ENCODE measurements at places on chromosomes 4 and X. TPM values are rescaled to one million over a fixed set of nuclear protein-coding genes. Genes with fewer than 3 reads are reported as not detected.

DNA sequence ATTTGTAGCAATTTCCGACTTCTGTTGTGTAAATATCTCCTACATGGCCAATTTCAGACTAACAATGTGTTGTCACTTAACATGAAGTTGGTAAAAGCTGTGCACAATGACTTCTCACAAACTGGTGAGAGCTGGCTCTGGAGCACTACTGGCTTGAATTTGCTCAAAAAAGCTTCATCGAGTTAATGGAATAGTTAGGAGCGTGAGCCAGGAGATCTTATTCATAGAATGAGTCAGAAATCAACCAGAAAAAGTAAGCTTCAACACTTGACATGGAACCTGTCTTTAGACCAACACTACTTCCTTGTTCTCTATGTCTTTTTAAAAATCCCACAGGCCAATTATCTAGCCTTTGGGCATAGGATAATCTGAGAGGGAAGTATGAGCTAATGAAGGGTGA, 7.9 kb upstream of the CHRDL1 start:
- no peaks in the 10 kb centered on the region for H3K4me1 ChIP-seq
- no peaks in the 10 kb centered on the region for H3K36me3 ChIP-seq
- H3K27me3 ChIP-seq: peaks cover 4% of the 10 kb centered on the region
- no peak overlapping the region for H3K4me3 ChIP-seq
- DNase-seq: no peak
- no peak overlapping the region for H3K27ac ChIP-seq

Gene MAGEB17
- not detected for total RNA-seq

GRCh38 chr4:127776620-127777019, 5.5 kb upstream of the HSPA4L start:
- no peak for DNase-seq
- peaks cover 54% of the 10 kb centered on the region for H3K27me3 ChIP-seq
- H3K27ac ChIP-seq: no peak overlapping the region
- peaks cover 4% of the 10 kb centered on the region for H3K4me1 ChIP-seq
- H3K4me3 ChIP-seq: no peak overlapping the region

- peaks cover 33% of the 10 kb centered on the region for H3K4me1 ChIP-seq
- no peak for DNase-seq
- H3K27me3 ChIP-seq: no peaks in the 10 kb centered on the region
- peak overlapping the region; percentile 82 for H3K4me3 ChIP-seq
Observed at GRCh38 chr4:173170182-173170778, 1.7 kb downstream of the GALNT7 start.

GRCh38 chrX:10197279-10198210, 40.8 kb downstream of the CLCN4 start:
- H3K36me3 ChIP-seq: no peaks in the 10 kb centered on the region
- peaks cover 8% of the 10 kb centered on the region for H3K4me1 ChIP-seq
- H3K27me3 ChIP-seq: no peaks in the 10 kb centered on the region
- H3K4me3 ChIP-seq: no peak overlapping the region

DNA sequence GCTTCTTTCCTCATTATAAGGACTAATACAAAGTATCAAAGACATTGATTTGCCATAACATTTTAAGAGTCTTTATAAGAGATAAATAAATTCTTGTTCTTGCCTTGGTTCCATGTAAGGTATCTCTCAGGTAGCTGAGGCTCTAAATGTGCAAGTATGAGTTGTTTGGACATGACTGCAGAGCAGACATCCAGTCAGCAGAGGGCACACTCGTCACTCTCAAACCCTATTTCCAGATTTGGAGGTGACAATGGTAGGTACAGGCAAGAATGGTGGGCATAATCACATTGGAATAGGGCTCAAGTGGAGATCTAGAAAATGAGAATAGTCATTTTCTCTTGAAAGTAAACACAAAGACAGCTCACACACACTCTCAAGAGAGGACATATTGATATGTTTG, 133.3 kb upstream of the ZIC3 start:
- peaks cover 3% of the 10 kb centered on the region for H3K36me3 ChIP-seq
- DNase-seq: no peak
- peaks cover 6% of the 10 kb centered on the region for H3K4me1 ChIP-seq
- H3K4me3 ChIP-seq: no peak overlapping the region
- no peak overlapping the region for H3K27ac ChIP-seq

GRCh38 chr4:152659806-152660205, 20.0 kb downstream of the TMEM154 start:
- H3K27me3 ChIP-seq: no peaks in the 10 kb centered on the region
- H3K27ac ChIP-seq: no peak overlapping the region
- H3K4me3 ChIP-seq: no peak overlapping the region

GRCh38 chrX:98379134-98379533, 1495.4 kb downstream of the RPA4 start:
- no peaks in the 10 kb centered on the region for H3K36me3 ChIP-seq
- no peaks in the 10 kb centered on the region for H3K4me1 ChIP-seq
- H3K27me3 ChIP-seq: no peaks in the 10 kb centered on the region
- no peak overlapping the region for H3K27ac ChIP-seq
- no peak overlapping the region for H3K4me3 ChIP-seq

- DNase-seq: no peak
- H3K27me3 ChIP-seq: no peaks in the 10 kb centered on the region
- no peak overlapping the region for H3K4me3 ChIP-seq
- H3K4me1 ChIP-seq: no peaks in the 10 kb centered on the region
- H3K36me3 ChIP-seq: no peaks in the 10 kb centered on the region
Observed at GRCh38 chrX:128676651-128677050, 624.4 kb upstream of the ACTRT1 start.

DNA sequence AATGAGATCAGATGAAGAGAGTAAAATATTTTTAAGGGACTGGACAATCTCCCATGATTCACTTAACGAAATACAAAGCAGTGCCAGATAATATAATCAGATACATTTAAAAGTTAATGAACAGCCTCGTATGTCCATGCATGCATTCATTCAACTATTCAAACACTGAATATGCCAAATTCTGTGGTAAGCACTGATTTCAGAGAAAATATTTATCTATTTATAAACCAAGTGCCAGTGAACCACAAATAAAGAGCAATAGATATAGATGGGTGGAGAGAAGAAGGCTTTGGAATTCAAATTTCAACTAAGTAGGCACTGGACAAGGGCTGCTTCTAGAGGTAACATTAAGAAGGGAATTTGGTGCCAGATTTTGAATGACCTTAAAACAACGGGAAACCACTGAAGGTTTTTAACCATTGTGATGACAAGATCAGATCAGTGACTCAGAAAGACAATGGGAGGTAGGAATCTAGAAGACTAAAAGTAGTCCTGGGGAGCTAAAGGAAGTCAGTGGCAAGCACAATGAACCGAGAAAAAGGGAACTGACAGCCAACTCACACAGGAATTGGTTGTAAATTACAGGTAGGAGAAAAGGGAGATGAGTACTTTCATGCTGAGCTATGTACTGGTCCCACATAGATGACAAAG, 14.2 kb downstream of the ELOVL6 start:
- no peak for DNase-seq
- H3K4me3 ChIP-seq: no peak overlapping the region
- H3K27ac ChIP-seq: no peak overlapping the region
- peaks cover 7% of the 10 kb centered on the region for H3K4me1 ChIP-seq

Gene TNMD
- total RNA-seq: not detected

GRCh38 chr4:152209772-152210493, 326.0 kb downstream of the FBXW7 start:
- DNase-seq: no peak
- peaks cover 9% of the 10 kb centered on the region for H3K36me3 ChIP-seq
- H3K4me1 ChIP-seq: peaks cover 21% of the 10 kb centered on the region
- H3K27me3 ChIP-seq: no peaks in the 10 kb centered on the region
- no peak overlapping the region for H3K27ac ChIP-seq
- H3K4me3 ChIP-seq: no peak overlapping the region

- no peak overlapping the region for H3K4me3 ChIP-seq
- H3K27me3 ChIP-seq: no peaks in the 10 kb centered on the region
- DNase-seq: no peak
Observed at GRCh38 chr4:39596971-39597370, 41.7 kb downstream of the SMIM14 start.

Gene PRRG3
- not detected for total RNA-seq

GRCh38 chrX:81286608-81287007, 84.7 kb downstream of the SH3BGRL start:
- no peaks in the 10 kb centered on the region for H3K27me3 ChIP-seq
- DNase-seq: no peak
- H3K36me3 ChIP-seq: peaks cover 33% of the 10 kb centered on the region
- H3K27ac ChIP-seq: no peak overlapping the region
- no peak overlapping the region for H3K4me3 ChIP-seq

GRCh38 chr4:8725845-8726244, 133.3 kb downstream of the CPZ start:
- no peaks in the 10 kb centered on the region for H3K36me3 ChIP-seq
- H3K4me1 ChIP-seq: peaks cover 12% of the 10 kb centered on the region
- no peak overlapping the region for H3K4me3 ChIP-seq
- no peak for DNase-seq
- H3K27me3 ChIP-seq: peaks cover 1% of the 10 kb centered on the region
- no peak overlapping the region for H3K27ac ChIP-seq

Gene SCML2
- total RNA-seq: 2.4 TPM

GRCh38 chrX:149648932-149649331, 17.3 kb upstream of the TMEM185A start:
- H3K27me3 ChIP-seq: peaks cover 2% of the 10 kb centered on the region
- no peak overlapping the region for H3K4me3 ChIP-seq
- no peaks in the 10 kb centered on the region for H3K4me1 ChIP-seq
- H3K27ac ChIP-seq: no peak overlapping the region

DNA sequence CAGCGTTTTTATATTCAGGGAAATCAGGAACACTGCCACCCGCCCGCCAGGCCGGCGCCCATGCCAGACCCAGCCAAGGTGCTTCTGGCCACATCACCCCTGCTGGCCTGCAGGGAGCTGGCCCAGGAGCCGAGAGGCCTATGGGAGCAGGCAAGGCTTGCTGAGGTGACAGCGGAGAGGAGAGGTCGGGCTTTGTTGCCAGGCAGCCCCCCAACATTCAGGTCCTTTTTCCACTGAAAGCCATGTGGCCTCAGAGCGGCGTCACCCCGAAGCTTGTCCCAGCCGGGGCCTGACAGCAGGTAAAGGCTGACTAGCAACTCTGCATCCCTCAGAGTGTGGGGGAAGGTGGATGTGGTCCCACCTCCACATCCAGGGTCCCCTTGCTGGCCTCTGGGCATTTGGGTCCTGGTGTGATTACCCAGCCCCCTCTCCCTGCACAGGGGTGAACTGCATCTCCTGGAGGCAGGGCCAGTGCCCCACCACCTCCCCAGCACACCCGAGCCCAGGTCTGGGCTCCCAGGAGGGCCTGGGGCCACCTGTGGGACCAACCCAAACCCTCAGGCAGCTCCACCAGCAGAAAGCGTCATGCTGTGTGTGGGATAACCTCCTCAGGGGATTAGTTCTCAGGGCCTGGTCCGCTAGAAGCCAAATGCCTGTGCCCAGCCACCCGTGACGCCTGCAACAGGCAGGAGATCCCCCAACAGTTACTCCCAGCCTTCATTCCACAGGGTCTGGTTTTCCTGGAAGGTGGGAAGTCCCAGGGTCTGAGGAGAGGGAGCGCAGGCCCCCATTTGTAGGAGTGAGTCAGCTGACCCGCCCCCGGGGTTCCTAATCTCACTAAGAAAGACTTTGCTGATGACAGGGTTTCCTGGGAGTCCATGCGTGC, at the start of gene PDE6B:
Gene PDE6B, plus strand, starts transcription at position 869 of the 886 bp plus-strand sequence. CDS start 54 bp downstream, outside the sequence.
- DNase-seq: no peak
- no peaks in the 10 kb centered on the region for H3K36me3 ChIP-seq
- H3K27ac ChIP-seq: no peak within 1 kb of the TSS
- H3K4me1 ChIP-seq: peaks cover 1% of the 10 kb centered on the region
- no peak within 1 kb of the TSS for H3K4me3 ChIP-seq

Gene TCEAL6
- not detected for total RNA-seq

- H3K36me3 ChIP-seq: no peaks in the 10 kb centered on the region
- no peaks in the 10 kb centered on the region for H3K4me1 ChIP-seq
- DNase-seq: no peak
- H3K27ac ChIP-seq: no peak overlapping the region
- H3K27me3 ChIP-seq: no peaks in the 10 kb centered on the region
Observed at GRCh38 chr4:162149644-162150043, 14.2 kb downstream of the FSTL5 start.

DNA sequence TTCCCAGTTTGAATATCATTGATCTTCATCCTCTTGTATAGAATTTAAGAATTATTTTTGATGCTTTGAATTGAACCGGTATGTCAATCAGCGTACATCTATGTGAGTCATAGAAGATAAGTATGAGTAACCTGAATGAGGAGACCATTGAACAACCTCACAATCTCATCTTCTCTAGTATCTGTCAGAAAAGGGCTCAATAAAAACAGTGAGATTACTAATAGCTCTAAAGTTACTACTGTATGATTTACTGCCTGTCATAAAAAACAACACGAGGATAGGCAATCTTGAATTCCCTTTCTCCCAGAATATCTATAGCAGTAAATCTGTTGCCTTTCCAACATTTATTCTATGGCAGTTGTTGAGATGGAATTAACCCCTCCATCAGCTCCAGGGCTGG, 36.1 kb downstream of the PHOX2B start:
- H3K27ac ChIP-seq: no peak overlapping the region
- H3K27me3 ChIP-seq: peaks cover 21% of the 10 kb centered on the region
- H3K4me3 ChIP-seq: no peak overlapping the region
- no peak for DNase-seq
- H3K36me3 ChIP-seq: no peaks in the 10 kb centered on the region

Gene ANK2
- not detected for total RNA-seq

GRCh38 chr4:121448231-121448630, 67.4 kb upstream of the QRFPR start:
- peaks cover 4% of the 10 kb centered on the region for H3K27me3 ChIP-seq
- H3K4me1 ChIP-seq: no peaks in the 10 kb centered on the region
- no peaks in the 10 kb centered on the region for H3K36me3 ChIP-seq
- no peak overlapping the region for H3K27ac ChIP-seq

DNA sequence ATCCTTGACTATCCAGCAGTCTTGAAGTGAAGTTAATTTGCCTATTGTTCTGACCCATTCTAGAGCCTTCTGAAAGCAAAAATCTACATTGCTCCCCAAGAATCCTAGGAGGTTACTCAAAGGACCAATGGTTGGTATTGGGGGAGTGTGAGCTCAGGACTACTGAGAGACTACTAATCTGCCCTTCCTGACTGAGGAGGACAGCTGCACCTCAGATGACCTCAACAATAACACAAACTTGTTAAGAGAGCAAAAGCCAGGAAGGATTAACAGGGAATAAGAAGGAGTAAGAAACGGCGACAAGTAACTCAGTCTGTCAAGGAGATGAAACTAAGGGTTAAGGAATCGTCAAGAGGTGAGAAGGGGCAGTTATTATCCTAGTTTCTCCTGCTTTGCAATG, 43.4 kb downstream of the IDS start:
- no peaks in the 10 kb centered on the region for H3K36me3 ChIP-seq
- no peak overlapping the region for H3K27ac ChIP-seq
- no peak overlapping the region for H3K4me3 ChIP-seq

Gene AMOT
- 2.7 TPM for total RNA-seq

GRCh38 chr4:102281171-102281839, 64.0 kb downstream of the SLC39A8 start:
- peaks cover 15% of the 10 kb centered on the region for H3K36me3 ChIP-seq
- no peaks in the 10 kb centered on the region for H3K4me1 ChIP-seq
- DNase-seq: no peak
- no peak overlapping the region for H3K4me3 ChIP-seq
- no peak overlapping the region for H3K27ac ChIP-seq
